COLO829 (cell line): ENCODE measurements at places on chromosomes 7 and 10.

- DNase-seq: peak; percentile 56
Observed at GRCh38 chr10:74072503-74072902, 74.6 kb downstream of the VCL start.

DNA sequence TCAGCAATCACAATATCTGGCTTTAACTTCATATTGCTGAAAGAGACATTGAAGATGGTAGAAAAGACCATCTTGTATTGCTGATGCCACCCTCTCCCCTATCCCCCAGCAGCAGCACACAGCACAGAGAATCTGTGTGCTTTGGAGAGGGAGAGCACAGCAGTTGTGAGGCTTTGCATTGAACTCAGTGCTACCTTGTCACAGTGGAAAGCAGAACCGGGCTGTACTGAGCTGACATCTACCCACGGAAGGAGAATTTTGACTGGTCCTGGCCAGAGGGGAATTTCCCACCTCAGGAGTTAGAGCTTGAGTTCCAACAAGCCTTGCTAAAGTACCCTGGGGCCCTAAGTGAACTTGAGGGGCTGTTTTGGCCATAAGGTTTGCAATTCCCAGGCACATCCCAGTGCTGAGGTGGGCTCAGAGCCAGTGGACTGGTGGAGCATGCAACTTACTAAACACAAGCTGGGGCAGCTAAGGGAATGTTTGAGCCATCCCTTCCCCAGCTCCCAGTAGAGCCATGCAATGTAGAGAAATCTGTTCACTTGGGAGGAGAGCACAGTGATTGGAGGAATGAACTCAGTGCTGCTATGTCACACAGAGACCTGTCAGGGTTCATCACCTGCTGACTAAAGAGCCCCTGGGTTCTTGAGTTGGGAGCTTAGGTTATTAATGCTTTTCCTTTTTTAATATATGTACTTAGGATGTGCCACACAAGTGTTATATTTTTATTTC lies 62.1 kb downstream of the OR13A1 start:
- DNase-seq: no peak

- no peak for DNase-seq
Observed at GRCh38 chr7:129896568-129897382, 56.0 kb downstream of the UBE2H start.

DNA sequence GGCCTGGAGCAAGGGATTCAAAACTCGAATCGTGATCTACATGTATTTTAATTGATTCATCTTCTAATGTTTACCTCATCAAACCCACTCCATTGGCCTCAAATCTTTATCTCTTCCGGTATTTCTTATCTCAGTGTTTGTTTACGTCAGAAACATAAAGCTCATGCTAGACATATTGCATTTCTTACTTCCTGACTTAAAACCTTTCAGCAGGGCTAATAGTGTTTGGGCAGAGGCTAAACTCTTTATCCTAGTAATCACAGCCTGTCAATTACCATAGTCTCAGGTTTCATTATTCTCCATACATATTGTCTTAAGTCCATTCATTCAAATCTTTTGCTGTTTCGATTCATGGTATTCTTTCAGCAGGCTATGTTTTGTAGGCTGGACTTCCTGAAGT lies 81.3 kb upstream of the AGR3 start:
- DNase-seq: no peak

DNA sequence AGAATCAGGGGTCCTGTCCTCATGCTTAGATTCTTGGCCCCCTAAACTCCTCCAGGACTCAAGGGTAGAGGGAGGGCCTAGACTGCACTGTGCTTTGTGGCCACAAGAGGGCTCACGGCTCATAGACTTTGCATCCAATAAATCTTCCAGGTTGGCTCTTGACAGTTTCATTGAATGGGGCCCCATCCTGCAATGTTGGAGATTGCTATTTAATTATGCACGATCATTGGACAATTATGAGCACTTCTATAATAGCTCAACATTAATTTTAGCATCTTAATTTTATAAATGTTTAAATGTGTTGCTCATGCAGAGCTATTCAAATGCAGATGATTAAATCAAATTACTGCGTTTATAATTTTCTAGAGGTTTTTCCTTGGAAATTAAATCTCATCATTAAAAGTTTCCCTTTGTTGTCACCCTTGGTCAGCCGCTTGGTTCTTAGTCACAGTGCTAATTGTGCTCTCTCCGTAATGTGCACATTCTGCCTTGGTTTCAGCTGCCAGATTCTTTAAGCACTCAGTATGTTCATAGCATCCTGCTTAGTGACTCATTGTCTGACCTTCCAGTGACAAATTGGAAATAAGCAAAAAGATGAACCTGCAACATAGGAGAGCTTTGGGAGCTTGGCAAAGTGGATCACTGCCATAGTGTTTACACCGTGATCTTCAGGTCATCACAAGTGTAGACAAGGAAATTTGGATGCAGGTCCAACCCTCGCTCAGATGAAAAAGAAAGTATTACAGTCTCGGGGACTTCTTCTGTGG lies 33.4 kb upstream of the PLPP4 start:
- DNase-seq: peak; percentile 54

DNA sequence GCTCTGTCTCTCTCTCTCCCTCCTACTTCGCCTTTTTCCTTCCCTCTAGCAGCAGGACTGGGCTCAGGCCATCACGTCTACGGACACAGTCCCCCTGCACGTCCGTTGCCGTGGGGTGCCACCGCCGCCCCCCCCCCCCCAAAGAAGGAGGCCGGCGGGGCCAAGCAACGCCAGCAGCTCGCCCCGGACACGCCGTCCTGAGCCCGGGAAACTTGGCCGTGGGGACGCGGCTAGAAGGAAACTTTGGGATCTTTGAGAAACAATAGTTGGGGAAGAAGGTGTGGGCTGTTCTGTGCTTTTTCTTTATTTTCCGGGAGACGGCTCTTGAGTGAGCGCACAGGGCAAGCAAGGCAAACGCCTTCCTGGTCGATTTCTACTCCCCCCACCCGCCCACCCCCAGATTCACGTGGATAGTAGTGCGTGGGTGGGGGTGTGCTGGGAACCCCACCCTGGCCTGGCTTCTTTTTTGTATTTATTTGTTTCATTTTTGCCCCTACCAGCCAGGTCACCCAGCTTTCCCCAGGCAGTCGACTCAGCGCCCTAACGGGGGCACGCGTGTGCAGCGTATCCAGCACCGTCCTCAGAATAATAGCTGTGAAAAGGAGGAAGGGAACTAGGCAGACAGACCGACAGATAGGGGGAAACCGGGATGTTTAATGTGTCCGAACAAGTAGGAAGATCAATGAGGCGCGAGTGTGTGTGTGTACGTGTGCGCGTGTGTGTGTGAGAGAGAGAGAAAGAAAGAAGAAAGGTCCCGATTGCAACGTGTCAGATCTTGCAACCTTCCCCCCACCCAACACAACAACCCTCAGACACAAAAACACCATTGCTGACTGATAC lies 1.4 kb downstream of the MXI1 start:
- DNase-seq: no peak

DNA sequence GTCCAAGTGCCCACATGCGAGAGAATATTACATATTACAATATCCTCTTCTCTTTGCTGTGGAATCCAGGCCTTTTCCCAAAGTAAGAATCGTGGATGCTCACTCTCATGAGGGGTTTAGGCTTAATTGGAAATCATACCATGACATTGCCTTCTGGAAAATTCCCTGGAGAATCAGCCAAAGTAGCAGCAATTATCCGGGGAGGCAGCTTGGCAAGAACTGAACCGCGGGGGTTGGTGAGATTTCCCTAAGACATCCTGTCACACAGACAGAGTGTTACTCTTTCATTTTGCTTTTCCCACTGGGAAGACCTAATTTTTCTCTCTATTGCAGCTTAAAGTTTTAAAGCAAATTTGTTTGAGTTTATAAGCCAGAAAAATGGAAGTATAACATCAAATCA lies 463.6 kb upstream of the DPP6 start:
- DNase-seq: no peak

GRCh38 chr10:127524908-127525665 lies 24.0 kb upstream of the NPS start:
- peak; percentile 43 for DNase-seq

- no peak for DNase-seq
Observed at GRCh38 chr7:17166824-17167379, 131.6 kb upstream of the AHR start.

GRCh38 chr7:25503306-25503705 lies 275.0 kb upstream of the NPVF start:
- DNase-seq: no peak

GRCh38 chr10:43706166-43706565 lies 57.5 kb upstream of the ZNF32 start:
- DNase-seq: no peak

GRCh38 chr10:112687647-112688046 lies 240.6 kb downstream of the VTI1A start:
- DNase-seq: no peak
